Stimulated activated CD4-positive, alpha-beta T cell treated with anti-CD3 and anti-CD28 coated beads, Interleukin-2, amount 100 ng/mL, for 4 hours (primary cell): ENCODE measurements at places on chromosomes 2 and 18.

GRCh38 chr2:239381709-239382134, 19.1 kb downstream of the HDAC4 start:
- DNase-seq, result no peak

- DNase-seq, result no peak
Observed at GRCh38 chr18:42157420-42157819, 202.4 kb downstream of the PIK3C3 start.

- no peak for DNase-seq
Observed at GRCh38 chr2:190627448-190628412, 21.2 kb upstream of the NAB1 start.

GRCh38 chr2:167962436-167963226, 284.8 kb downstream of the STK39 start:
- DNase-seq, result no peak

DNA sequence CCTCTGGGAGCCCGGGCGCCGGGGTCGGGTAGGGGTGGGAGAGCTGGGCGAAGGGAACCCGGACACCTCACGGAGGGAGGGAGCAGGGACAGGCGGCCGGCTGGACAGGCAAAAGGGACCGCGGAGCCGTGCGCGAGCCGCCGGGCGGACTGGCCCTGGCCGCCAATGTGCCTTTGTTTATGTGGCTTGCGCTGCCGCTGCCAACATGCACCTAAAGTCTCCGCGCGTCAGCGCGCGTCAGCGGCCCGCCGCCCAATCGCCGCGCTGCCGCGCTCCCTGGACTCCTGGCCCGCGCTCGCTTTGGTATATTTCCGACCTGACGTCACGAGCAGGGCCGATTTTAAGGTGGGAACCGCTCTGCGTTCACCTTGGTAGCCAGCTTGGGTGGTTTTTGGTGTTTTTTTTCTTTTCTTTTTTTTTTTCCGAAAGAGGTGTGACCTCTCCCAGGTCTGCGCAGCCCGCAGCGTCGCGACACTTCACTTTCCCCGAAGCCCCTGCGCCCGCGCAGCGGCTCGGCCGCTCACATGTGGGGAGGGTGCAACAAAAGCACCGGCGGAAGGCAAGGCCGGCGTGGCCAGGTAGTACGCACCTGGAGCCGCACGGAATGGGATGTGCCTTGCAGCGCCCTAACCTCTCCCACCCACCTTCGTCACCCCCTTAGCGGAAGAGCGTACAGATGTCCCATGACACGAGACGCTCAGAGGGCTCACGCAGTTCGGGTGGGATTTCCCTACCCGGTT, at the start of gene NR4A2:
TSS of gene NR4A2 (minus strand) at position 188 of the 740 bp plus-strand sequence. CDS start 2,535 bp downstream, outside the sequence.
- DNase-seq, result peak; percentile 89

GRCh38 chr2:31979956-31980355, 30.9 kb downstream of the MEMO1 start:
- DNase-seq, result no peak

DNA sequence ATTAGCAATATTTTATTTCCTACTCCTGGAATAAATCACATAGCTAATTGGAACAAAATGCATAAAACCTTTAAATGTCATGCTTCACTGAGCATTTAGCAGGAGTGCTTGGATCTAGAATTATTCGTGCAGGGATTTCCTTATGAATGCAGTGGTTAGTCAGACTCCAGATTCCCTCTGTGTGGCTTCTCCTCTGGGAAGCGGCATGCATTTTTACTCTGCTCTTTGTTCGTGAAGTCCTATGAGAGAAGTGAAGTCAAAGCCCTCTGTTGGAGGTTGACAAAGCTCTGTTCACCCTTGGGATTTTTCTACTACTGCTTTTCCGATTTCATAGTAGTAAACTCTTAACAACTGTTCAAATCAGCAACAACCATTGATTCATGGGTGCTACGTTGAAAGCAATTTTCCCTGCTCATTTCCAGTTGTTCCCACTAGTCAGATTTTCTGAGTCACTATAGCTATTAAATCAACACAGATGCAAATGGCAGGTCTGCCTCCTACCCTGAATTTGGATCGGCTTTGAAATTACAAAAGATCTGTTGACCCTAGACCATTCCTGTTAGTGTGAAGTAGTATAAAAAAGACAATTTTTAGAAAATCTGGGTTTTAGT, 461.7 kb downstream of the STK39 start:
- no peak for DNase-seq

- no peak for DNase-seq
Observed at GRCh38 chr2:136113209-136113971, 4.6 kb downstream of the CXCR4 start.

- no peak for DNase-seq
Observed at GRCh38 chr2:101720732-101721131, 23.2 kb downstream of the MAP4K4 start.

DNA sequence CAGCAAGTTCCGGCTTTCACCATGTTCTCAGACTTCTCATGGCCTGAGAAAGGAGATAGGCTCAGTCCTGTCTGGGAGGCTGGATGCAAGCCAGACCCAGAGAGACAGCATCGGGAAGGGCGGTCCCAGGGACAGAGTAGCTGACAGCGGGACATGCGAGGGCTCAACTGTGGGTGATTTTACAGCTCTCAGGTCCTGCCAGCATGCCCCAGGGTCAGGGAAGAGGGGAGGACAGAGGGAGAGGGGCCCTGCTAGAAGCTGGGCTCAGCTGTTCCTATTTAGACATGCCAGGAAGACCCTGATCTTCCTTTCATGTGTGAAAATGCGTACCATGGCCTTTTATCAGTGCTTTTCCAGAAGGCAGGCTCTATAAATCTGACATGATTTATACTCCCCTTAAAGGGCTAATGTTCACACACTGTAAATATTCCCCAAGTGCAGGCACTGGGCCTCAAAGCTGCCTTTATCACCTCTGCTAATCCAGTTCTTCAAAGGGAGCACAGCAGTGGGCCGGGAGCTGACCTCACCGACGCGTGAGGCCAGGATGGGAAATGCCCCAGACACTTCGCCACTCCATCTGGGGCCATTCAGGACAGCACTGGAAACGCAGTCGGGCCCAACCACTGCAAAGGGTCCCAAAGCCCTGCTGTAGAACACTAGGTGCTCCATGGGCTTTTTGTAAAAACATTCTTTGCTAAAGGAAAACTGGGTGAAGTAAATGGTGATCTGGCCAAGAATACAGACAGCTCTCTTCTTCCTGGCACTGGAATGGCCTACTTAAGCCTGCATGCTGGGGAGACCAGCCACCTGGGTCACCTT, 96.1 kb upstream of the LMAN1 start:
- DNase-seq, result no peak

DNA sequence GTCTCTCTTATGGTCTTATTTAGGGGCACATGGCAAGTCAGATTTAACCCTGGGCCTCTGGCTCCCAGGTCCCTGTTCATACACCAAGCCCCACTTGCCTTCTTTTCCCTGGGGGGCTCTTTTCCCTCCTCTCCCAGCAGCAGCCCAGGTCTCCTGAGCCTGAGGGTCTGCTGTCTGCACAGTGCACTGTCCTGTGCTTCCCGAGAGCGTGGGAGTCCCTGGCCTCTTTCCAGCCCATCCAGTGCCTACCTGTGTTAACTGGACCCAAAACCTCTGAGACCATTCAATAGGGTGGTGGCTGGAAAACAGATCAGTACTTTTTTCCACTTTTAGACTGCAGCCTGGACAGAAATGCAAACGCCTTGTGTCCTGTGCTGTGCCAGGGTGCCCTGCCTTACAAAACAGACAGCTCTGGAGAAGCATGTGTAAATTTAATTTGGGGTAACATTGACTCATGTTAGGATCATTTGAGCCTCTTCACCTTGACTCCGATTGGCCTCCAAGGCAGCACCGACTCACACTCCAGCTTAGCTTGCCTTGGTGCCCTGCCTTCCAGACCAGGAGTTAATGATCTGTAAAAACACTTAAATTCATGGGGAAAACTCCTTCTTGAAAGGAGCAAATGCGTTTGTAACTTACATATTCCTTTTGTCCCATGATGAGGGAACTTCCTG, 34.3 kb downstream of the TWIST2 start:
- DNase-seq, result no peak

DNA sequence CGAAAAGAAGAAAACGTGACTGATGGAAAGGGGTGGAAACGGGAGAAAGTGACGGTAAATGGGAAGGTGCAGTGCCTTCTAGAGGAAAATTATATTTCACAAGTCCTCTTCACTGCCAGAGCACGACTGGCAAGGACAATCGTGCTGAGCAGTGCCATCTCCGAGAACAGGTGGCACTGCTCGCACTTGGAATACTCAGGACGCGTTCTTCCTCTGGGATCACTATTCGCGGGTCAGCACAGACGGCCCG, 364 bp downstream of the STAT1 start:
- no peak for DNase-seq

- DNase-seq, result no peak
Observed at GRCh38 chr2:225425284-225425683, 25.8 kb downstream of the NYAP2 start.

DNA sequence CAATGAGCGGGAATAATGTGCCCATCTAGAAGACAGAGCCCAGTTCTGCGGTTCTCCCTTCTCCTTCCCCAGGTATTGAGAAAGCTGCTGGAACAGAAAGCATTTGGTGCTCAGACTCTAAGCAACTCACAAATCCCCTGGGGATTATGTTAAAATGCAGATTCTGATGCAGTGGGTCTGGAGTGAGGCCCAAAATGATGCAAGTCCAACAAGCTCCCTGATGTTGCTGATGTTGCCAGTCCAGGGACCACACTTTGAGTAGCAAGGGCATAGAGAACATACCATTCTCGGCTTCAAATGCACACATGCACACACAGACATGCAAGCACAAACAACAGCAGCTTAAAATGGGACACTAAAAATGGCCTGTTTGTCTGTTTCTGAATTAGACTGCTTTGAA, 274.8 kb upstream of the NCKAP5 start:
- DNase-seq, result no peak

DNA sequence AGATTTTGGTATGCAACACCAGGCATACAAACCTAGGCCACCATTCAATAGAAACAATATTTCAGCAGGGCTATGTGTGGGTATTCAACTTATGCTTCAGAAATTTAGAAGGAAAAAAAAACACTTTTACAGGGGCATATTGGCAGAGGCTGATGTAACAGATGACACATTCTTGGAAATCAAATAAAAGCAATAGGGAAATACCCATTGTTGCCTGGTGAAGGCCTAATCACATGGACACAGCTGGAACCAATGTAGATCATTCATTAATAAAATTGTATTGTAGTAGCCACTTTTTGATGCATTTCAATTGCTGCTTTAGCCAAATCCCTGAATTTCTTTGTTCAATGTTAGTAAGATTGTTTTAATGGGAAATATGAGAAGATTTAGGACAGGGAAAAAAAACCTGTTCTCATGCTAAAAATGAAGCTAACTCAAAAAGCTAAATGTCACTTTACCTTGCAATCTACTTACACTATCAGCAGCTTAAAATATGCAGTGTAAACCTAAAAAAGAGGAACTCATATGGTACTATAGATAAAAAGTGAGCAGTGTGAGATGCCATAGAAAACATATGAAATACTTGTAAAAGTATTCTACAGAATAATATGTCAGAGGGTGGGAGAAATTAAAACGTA, 289.4 kb downstream of the ZEB2 start:
- DNase-seq, result no peak

- no peak for DNase-seq
Observed at GRCh38 chr18:261398-262073, 6.3 kb downstream of the THOC1 start.

DNA sequence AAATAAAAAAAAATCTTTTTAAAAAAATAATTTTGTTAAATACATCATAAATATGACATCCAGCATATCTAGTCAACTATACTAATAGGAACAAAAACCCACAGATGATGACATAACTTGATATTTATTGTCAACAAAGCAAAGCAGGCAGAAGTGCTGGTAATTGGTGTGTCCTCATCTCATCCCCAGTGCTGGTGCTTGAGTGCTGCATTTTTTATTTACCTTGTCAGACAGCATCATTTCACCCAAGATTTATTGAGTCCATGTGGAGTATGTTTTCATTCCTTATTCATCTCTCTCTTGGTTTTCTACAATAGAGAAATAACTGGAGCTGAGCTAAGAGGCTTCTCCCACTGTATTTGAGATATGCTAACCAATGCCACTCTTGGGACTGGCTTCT, 191.6 kb upstream of the SLC14A2 start:
- DNase-seq, result no peak

DNA sequence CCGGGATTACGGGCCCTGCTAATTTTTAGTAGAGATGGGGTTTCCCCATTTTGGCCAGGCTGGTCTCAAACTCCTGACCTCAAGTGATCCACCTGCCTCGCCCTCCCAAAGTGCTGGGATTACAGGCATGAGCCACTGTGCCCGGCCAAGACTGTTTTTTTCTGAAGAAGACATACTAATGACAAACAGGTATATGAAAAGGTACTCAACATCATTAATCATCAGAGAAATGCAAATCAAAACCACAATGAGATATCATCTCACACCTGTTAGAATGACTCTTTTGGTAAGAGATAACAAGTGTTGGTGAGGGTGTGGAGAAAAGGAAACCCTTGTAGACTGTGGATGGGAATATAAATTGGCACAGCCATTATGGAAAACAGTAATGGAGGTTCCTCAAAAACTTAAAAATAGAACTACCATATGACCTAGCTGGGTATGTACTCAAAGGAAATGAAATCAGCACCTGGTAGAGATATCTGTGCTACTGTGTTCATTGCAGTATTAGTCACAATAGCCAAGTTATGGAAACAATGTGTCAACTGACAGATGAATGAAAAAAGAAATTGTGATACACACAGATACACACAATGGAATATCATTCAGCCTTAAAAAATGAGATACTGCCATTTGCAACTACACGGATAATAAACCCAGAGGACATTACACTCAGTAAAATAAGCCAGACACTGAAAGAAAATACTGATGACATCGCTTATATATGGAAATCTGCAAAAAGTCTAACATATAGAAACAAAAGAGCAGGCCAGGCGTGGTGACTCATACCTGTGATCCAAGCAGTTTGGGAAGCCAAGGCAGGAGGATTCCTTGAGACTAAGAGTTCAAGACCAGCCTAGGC, 20.8 kb downstream of the SOS1 start:
- no peak for DNase-seq

DNA sequence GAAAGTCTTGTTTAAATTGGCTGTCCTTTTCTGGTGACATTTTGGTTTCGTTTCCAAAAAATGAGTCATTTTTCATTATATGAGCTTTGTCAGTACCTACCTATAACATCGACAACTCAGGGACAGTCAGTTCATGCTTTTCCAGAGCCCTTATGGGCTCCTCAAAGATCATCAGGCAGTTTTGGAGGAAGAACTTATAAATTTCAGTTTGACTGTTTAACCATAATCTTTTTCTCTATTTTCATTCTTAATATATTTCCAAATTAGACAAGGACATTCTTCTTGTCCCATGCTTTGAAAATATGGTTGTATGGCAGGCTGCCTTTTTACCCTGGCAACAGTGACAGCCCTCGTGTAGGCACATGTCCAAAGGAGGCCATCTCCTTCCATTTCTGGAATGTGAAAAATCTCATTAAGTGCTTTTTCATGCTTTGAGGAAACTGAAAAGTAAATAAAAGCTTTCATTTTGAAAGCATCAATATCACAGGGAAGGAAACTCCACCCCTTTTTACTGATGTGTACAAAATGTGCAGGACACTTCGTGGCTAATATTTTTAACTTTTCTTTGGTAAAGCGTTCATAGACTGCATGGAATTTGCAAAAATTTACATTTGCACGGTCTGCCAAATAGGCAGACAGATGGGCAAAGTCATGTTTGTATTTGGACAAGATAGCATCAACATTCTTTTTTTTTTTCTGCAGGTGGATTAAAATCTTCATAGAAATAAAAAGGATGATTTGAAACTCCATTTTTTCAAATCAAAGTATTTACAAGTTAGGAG, 7.2 kb upstream of the PROC start:
- no peak for DNase-seq
